ENCODE measurements at places on chromosomes 2 and 18.

DNA sequence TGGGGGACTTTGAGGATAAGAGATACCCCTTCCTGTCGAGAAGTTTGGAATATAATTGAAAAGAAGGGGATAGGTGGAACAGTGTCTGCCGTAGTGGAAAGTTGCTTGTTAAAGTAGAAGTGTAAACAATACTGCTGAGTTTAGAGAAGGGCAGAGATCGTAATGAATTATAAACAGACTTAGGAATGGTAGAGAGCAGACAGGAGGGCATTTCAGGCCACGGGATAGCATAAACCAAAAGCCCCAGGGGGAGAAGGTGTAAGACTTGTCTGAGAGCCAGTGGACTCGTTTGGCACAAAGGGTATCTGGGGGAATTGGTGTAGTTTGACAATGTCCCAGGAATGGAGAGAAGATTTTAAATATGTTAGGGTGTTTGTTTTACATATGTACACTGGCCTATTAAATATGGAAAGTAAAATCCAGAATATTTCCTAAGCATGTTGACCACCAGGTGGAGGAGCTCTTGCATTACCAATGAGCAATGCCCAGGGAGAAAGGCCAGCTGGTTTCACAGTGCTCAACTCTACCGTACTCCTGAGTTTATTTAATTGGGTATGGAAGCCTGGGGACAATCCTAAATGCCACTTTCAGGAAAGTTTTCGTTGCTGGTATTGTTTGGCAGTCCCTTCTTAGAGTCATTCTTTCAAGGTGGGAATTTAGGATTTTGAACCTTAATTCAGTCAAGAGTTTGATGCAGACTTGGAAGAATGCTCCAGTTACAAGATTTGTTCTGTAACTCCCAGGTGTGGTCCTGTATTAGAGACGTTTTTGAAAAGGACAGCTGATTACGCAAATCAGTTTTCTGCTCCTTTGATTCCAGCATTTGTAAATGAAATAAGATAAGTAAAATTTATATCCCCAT, 7.5 kb downstream of the COPS8 start:
- DNase-seq = peak; percentile 40

GRCh38 chr2:213098612-213099011, 52.8 kb downstream of the IKZF2 start:
- DNase-seq = no peak

DNA sequence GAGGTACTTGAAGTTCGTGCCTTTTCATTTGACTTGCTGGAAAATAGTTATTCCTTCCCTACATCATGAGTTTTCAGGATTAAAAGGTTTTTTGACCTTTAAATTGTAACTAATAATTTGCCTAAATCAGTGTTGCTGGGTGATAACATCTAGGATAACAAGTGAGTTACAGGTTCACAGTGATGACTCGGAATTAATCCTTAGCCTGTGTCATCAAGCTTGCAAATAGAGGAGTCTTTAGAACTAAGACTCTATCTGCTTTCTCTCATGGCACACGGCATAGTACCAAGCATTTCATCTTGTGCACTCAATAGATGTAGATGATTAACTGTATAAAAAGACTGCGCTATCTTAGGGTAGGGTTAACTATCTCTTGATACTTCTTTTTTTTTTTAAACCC, 79.5 kb downstream of the CAMKMT start:
- no peak for DNase-seq

- DNase-seq = no peak
Observed at GRCh38 chr2:180144338-180144813, 137.3 kb upstream of the CWC22 start.

DNA sequence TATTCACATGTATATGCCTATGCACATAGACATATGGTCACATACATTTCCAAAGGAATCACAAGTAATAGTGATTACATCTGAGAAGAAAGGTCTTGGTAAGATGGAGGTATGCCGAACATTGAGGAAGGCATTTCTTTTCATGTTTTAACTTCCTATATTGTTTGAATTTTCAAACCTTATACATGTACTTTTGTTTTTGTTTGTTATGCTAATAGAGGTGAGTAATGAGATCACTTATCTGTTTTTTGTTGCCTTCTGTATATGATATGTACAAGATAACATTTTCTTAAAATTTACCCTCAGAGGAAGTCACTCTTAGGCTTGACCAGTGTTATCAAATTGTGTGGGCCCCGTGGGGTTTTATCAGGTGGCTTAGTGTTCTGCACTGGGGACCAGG, 166.5 kb upstream of the OTX1 start:
- DNase-seq = no peak

DNA sequence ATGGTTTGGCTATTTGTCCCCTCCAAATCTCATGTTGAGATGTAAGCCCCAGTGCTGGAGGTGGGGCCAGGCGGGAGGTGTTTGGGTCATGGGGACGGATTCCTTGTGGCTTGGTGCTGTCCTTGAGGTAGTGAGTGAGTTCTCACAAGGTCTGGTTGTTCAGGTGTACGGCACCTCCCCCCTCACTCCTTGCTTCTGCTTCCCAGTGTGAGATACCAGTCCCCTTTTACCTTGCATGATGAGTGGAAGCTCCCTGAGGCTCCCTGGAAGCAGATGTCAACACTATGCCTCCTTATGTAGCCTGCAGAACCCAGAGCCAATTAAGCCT, 232.6 kb downstream of the LDLRAD4 start:
- DNase-seq = no peak

All from urinary bladder (tissue), 4 donors.